ENCODE measurements at places on chromosomes 5 and 9.

GRCh38 chr9:119033596-119033995 lies 335.6 kb downstream of the BRINP1 start:
- DNase-seq = no peak

- DNase-seq = no peak
These were observed 11.1 kb downstream of the CCDC187 start for GRCh38 chr9:136292591-136293448.

DNA sequence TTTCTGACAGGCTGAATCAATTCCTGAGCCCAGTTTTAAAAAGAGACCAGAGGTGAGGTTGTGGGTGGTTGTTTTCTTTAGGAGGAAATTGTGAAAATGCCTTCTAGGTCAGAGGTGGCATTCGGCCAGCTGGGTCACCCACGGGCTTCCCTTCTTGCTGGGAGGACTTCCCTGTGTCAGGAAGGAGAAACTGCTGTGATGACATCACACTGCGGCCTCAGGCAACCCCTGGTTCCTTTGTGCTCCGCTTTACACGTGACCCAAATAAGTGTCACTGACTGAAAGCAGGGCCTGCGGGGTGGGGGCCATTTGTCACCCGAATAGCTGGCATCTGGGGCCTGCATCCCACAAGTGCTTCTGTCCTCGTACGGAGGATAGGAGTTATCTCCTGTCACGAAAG lies 39.7 kb downstream of the FABP6 start:
- no peak for DNase-seq

DNA sequence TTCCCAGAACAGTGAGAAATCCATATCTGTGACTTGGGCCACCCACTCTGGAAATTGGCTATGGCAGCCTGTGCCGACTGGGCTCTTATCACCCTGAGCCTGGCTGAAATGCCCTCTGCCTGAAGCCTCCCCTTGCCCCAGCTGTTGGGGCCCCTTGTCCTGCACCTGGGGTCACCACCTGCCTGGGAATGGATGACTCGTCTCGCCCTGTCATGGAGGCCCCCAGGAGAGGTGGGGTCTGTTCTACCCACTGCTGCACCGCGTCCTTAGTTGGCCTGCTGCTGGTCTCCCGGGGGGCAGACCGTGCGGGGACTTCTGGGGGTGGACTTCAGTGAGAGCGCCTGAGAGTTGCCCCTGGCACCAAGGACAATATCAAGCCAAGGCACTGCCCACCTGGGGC lies 46.6 kb upstream of the COL5A1 start:
- DNase-seq = no peak

DNA sequence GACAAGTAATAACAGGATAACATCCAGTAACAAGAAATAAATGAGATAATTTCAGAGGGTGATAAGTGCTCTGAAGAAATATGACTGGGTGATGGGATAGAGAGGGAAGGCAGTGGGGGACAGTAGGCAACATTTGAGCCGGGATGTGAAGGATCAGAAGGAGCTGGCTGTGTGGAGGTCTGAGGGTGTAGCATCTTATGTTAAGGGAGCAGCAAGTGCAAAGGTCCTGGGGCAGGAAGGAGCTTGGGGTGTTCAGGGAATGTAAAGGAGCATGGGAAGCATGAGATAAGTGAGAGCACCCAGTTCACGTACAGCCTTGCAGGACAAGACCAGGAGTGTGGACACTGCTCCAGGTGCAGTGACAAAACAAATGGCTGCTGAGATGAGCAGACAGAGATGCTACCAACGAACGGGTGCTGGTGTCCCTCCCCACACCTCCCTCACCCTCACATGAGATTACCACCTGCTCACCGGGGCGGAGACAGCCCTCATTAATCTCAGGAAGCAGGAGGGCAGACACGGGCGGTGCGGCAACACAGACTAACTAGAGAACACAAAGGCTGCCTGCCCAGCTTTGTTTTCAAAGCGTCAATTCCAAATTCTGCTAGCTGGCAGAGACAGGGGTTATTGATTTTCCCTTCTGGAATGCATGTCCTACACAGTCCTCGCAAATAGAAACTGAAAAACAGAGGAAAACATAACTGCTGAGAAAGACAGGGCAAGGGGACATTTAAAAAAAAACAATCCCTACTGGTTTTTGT lies 298.1 kb upstream of the PANK3 start:
- DNase-seq = no peak

- no peak for DNase-seq
These were observed 152.5 kb downstream of the RNF180 start for GRCh38 chr5:64318175-64318574.

DNA sequence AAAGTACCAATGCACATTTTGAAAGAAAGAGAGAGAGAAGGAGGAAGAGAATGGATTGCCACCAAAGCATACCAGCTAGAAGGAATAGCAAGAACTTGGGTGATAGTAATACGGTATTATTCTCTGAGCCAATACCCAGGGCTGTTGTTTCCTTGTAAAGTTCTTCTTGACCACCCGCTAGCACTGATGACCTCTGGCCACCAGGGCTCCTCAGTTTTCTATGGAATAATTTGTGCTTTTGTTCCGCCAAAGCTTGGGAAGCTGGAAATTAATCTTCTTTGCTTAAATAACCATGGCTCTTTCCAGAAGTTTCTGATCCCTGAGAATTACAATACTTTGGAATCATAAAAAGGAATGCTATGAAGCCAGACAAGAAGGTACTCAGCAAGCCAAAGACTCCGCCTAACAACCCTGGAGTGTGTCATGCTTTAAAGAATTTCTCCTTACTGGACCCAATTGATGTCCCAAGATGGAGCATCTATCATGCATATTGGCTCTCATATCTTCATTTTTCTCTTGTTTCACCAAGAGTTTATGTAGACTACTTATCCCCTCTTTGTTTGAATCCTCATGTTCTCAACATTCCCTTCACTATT lies 29.8 kb downstream of the OR2K2 start:
- peak; percentile 23 for DNase-seq

GRCh38 chr5:44278469-44278868 lies 110.8 kb downstream of the FGF10 start:
- DNase-seq = no peak

- DNase-seq = no peak
These were observed 91.8 kb upstream of the FER start for GRCh38 chr5:108655750-108656450.

DNA sequence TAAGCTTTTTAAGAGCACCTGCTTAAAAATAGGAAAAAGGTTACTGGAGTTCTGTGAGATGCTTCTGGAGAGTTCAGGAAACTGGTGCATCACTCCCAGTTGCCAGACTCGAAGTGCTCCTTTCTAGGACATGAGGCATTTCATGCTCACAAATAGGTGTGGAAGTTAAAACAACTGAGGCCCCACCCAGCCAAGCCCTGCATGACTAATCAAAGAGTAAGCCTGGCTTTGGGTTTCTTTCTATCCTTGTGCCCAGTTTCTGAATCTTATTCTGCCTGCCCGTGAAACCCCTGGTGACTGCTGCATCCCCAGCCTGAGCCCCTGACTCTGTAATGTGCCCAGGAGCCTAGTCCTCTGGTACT lies 7.7 kb downstream of the SPINK9 start:
- DNase-seq = no peak

DNA sequence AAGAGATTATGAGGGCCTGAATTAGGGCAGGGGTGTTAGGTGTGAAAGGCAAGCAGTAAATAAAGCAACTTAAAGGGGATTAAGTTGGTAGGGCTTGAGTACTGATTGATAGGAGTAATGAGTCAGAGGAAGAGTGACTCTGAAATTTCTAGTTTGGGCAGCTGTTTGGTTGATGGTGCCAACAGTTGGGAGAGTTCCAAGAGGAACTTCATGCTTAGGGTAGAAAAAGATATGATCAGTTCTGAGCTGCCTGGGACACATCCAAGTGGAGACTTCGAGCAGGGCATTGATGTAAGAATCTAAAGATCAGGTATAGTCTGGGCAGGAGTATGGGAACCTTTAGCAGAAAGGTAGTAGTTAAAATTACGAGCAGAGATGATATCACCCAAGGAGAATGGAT lies 10.2 kb downstream of the MAMDC2 start:
- DNase-seq = peak; percentile 17

- no peak for DNase-seq
These were observed 199.6 kb upstream of the RGMB start for GRCh38 chr5:98573834-98574320.

GRCh38 chr5:80125022-80125961 lies 90.1 kb downstream of the THBS4 start:
- no peak for DNase-seq

- peak; percentile 94 for DNase-seq
These were observed at the start of gene CAMSAP1 for GRCh38 chr9:135907431-135908092. Gene CAMSAP1 (minus strand): TSS chr9:135907546. CDS start chr9:135907159, 387 bp downstream.

GRCh38 chr5:126143622-126144021 lies 279.6 kb upstream of the GRAMD2B start:
- no peak for DNase-seq

DNA sequence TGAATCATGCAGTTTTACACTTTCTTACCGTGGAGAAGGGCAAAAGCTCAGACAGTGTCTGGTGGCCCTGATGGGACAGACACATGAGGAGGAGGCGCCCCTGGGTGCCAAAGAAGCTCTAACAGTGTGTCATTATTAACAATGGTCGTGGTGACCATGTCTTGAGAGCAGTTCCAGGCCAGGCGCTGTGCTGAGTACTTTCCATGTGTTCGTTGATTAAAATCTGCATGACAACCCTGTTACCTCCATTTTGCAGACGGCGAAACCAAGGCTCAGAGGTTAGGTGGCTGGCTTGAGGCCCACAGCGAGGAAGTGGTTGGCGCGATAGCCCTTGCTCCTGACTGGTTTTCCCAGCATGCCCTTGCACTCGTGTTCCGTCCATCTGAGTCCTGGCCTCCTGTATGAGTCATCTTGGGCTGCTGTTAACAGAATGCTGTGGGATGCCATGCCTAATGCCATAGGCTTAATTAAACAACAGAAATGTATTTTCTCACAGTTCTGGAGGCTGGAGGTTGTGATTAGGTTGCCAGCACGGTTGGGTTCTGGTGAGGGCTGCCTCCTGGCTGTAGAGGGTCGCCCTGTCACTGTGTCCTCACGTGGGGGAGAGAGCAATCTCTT lies 92.0 kb downstream of the AMBP start:
- DNase-seq = no peak

DNA sequence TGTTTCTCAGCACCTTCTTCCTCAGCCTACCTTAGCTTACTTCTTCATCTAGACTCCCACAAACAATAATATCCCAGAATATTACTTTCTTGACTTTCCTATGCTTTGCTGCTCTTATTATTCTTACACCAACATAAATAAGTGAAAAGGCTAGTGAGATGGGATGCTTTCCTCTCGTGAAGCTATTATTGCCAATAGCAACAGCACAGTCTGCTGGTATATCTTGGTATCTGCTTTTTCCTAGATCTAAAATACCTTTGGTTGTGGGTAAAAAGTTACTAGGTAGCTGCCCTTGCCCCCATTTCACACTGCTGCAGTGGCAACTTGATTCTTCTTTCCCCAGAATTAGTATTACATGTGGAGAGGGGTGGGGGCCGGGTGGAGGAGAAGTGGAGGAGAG lies 26.1 kb upstream of the GLIPR2 start:
- DNase-seq = peak; percentile 25

GRCh38 chr5:11072568-11072967 lies 311.5 kb upstream of the DAP start:
- DNase-seq = no peak

DNA sequence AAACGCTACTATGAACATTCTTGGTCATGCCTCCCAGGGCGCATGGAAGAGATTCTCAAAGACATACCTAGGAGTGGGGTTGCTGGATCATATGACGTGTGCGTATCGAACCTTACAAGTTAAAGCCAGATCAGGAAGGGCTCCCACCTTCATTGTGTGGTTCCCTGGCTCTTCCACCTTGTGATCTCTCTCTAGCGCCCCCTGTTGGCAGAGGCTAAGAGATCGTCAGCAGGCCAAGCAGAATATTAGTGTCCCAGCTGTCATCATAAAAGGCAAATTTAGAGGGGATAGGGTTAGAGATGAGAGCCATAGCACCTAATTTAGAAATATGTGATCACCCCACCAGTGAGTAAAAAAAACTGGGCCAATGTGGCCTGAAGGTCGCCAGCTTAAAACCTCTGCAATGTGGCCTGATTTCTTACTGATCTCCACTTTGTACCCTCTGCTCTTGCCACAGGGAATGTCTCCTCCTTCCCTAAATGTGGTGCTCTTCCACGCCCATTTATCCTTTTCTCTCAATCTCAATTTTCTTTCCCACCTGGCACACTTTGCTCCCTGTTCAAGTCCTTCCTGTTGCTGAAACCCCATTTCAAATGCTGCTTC lies 91.7 kb upstream of the SHB start:
- DNase-seq = peak; percentile 80

GRCh38 chr5:149794487-149794971 lies 64.4 kb downstream of the PPARGC1B start:
- DNase-seq = no peak

DNA sequence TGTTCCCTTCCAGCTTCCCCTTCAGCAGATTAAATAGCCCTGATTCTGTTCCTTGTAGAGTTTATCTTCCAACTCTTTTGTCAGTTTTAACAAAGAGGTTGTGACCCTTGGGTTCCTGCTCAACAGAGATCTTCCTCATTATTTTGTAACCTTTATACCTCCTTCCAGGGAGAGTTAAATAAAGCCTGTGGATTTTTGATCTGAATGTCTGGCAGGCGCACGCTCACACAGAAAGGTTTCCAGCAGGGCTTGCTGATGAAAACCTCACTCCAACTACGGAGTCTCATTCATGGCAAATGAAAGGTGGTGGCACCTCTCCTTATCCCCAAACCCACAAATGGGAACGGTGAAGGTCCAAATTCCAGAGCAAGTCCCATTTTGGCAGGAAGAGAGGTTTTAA lies 129.0 kb downstream of the SREK1 start:
- no peak for DNase-seq

DNA sequence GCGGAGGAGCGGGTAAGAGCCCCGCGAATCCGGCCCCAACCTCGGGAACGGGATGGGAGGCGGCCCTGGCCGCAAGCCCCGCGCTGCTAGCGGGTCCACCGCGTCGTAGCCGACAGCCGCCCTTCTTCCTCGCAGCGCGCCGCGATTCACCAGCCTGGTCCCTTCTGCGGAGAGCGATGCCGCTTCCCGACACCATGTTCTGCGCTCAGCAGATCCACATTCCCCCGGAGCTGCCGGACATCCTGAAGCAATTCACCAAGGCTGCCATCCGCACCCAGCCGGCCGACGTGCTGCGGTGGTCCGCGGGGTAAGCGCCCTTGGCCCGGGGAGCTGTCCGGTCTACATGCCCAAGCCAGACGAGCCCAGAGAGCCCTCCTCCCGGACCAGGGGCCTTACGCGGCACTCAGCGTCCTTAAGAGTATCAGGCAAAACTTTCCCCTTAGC lies 335 bp downstream of the ROPN1L start:
- DNase-seq = no peak

- DNase-seq = no peak
These were observed 172.6 kb upstream of the CDH12 start for GRCh38 chr5:23025629-23026233.

DNA sequence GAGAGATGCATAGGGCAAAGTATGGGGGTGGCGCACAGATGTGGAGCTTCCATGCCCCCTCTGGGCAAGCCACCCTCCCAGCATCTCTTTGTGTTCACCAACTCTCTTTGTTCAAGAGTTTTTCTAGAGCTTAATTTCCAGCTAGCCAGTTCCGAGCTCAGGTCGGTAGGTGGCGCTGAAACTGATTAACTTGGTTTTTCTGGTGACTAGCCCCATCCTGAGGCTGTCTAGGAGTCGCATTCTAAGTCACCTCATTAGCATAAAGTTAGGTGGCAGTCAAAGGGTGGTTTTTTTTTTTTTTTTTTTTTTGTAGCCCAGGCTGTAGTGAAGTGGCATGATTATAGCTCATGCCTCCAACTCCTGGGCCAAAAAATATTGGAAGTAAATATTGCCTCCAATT lies 476.4 kb downstream of the KDM4C start:
- peak; percentile 90 for DNase-seq

- peak; percentile 90 for DNase-seq
These were observed 52.6 kb downstream of the MED27 start for GRCh38 chr9:132026932-132027585.

Measured in mesendoderm (in vitro differentiated cells).